Activated naive CD8-positive, alpha-beta T cell treated with anti-CD3 and anti-CD28 coated beads, Interleukin-2, amount 50 U/mL, for 24 hours (primary cell): ENCODE measurements at places on chromosomes 7 and 10.

GRCh38 chr7:71627651-71628050 is 495.7 kb downstream of the GALNT17 start:
- no peak overlapping the region for H3K4me3 ChIP-seq
- no peak for DNase-seq
- no peaks in the 10 kb centered on the region for H3K36me3 ChIP-seq
- H3K27me3 ChIP-seq: peaks cover 2% of the 10 kb centered on the region
- H3K27ac ChIP-seq: no peak overlapping the region

DNA sequence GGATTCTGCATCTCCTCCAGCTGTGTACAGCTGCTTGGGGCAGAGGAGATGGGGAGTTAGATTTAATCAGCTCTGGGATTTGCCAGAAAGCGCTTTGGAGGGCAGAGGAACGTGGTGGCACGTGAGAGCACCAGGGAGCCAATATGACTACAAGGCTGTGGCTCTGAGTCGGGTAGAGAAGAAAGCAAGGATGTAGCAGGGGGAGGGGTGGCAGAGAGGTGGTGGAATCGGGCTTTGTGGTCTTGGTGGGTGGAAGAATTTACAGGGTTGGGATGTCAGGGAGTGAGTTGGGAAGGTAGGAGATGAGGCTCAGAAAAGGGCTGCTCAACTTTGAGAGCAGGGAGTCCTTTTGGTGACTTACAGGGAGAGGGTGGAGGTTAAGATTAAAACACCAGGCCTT is 113.6 kb downstream of the CCNY start:
- peak overlapping the region; percentile 28 for H3K27ac ChIP-seq
- H3K36me3 ChIP-seq: peaks cover 9% of the 10 kb centered on the region
- H3K4me3 ChIP-seq: no peak overlapping the region
- no peak for DNase-seq
- H3K27me3 ChIP-seq: no peaks in the 10 kb centered on the region
- H3K4me1 ChIP-seq: peaks cover 84% of the 10 kb centered on the region

- DNase-seq: no peak
- H3K27ac ChIP-seq: no peak overlapping the region
- H3K4me1 ChIP-seq: no peaks in the 10 kb centered on the region
- H3K27me3 ChIP-seq: no peaks in the 10 kb centered on the region
- H3K36me3 ChIP-seq: no peaks in the 10 kb centered on the region
Measured at GRCh38 chr7:111765751-111766643, 203.7 kb upstream of the IMMP2L start.

DNA sequence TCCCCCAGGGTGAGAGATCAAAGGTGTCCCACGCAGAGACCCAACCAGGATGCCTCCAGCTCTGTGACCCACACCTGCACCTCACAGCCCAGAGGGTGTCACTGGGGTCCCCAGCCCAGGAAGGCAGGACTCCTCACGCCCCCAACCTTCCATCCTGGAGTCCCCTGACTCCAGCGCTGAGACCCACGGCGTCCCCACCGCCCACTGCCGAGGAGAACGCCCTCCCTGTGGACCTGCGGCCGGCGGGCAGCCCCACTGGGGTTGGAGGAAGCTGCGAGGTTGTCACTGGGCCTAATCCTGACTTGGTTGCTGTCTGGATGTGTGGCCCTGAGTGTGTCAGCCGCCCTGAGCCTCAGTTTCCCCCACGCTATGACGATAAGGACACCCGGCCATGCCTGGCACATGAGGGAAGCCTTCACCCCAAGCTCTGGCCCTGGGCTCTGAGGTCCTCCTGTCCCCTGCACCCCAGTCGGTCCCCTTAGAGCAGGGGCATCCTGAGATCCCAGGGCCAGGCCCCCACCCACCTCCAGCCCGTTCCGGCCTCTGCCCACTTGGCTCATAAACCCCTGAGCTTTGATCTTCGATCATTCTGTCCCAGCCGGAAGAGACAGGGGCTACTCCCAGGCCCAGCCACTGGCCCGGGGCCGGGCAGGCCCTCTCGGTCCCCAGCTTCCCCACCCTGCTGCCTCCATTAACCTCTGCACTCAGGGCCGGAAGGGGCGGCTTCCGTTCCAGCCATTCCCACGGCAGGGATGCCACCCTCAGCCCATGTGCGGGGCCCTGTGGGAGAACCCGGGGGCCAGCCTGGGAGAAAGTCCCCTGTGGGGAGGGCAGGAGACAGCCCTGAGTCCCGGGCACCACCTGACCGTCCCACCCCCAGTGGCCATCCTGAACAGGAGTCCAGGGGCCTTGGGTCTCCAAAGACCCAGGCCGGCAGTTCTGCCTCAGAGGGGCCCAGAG is 113.2 kb downstream of the MICALL2 start:
- no peak for DNase-seq
- no peak overlapping the region for H3K4me3 ChIP-seq
- H3K36me3 ChIP-seq: no peaks in the 10 kb centered on the region
- no peaks in the 10 kb centered on the region for H3K4me1 ChIP-seq

DNA sequence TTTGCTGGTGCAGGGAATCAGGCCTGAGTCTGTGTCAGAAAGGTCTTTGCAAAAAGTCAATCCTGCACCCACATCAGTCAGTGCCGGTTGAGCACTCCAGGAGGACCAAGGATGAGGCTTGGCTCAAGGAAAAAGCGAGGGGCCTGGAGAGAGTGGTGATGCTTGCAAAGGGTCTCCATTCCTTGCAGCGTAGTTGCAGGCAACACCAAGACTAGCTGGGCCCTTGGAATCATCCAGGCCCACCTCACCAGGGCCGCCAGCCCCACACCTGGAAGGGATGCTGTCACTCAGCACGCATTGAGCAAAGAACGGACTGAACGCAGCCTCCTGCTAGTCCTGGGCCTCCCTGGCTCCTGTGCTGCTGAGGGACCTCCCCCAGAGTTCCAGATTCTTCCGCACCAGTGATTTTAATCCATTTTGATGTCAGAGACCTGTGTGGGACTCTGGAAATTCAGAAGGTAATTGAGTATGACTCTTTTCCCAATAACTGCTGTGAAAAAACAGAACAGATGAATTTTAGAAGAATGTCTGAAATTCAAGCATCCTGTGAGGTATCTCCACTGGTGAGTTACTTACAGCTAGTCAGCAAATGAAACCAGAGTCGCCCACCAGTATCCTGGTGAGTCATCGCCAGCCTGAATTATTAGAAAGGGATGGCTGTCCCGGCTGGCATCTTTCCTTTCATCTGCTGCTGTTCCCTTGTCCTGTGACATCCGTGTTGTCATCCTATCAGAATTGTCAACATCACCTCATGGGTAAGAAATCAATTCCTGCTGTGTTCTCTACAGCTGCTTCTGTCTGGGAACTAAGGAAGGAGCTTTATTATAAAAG is 150.8 kb upstream of the NPS start:
- no peaks in the 10 kb centered on the region for H3K36me3 ChIP-seq
- H3K27ac ChIP-seq: no peak overlapping the region
- no peak for DNase-seq
- H3K27me3 ChIP-seq: no peaks in the 10 kb centered on the region

GRCh38 chr10:59266321-59266720 is 89.9 kb downstream of the PHYHIPL start:
- H3K36me3 ChIP-seq: no peaks in the 10 kb centered on the region
- no peak overlapping the region for H3K4me3 ChIP-seq
- no peak overlapping the region for H3K27ac ChIP-seq
- no peaks in the 10 kb centered on the region for H3K4me1 ChIP-seq
- DNase-seq: no peak

DNA sequence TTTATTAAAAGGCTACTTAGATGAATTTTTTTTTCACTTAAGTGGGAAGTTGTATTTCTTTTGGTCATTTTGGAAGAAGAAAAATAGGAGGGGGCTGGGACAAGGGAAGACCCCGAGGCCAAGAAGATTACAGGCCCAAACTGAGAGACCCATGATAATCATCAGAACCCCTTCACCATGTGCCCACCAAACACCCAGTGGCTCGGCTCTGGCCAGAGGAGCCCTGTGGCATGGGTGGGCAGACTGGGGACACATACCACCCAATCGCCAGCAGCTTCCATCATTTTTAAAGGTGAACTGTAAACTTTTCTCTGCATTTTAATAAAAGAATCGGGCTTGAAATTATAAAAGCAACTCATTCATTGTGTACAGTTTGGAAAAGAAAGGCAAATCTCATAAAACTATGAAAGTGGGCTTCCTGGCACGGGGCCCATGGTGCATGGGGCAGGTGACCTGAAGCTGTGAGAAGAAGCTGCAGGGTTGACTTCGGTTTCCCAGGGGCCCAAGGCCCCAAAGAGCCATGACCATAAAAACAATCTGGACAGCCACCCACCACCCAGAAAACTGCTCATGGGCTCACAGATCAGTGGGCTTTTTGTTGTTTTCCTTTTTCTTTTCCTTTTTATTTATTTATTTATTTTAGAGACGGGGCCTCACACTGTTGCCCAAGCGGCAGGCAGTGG is 29.4 kb upstream of the RET start:
- H3K4me3 ChIP-seq: no peak overlapping the region
- peaks cover 1% of the 10 kb centered on the region for H3K27me3 ChIP-seq
- no peak overlapping the region for H3K27ac ChIP-seq
- H3K36me3 ChIP-seq: no peaks in the 10 kb centered on the region

- H3K36me3 ChIP-seq: no peaks in the 10 kb centered on the region
- peak overlapping the region; percentile 46 for H3K4me3 ChIP-seq
- H3K27me3 ChIP-seq: no peaks in the 10 kb centered on the region
- peak overlapping the region; percentile 68 for H3K27ac ChIP-seq
- peaks cover 37% of the 10 kb centered on the region for H3K4me1 ChIP-seq
Measured at GRCh38 chr7:27901028-27901760, 161.2 kb downstream of the TAX1BP1 start.

- no peaks in the 10 kb centered on the region for H3K27me3 ChIP-seq
- H3K4me1 ChIP-seq: no peaks in the 10 kb centered on the region
- H3K4me3 ChIP-seq: no peak overlapping the region
- no peak for DNase-seq
- H3K36me3 ChIP-seq: no peaks in the 10 kb centered on the region
Measured at GRCh38 chr7:41024126-41024525, 678.8 kb downstream of the INHBA start.

- DNase-seq: no peak
- no peaks in the 10 kb centered on the region for H3K27me3 ChIP-seq
- H3K27ac ChIP-seq: no peak overlapping the region
- H3K4me3 ChIP-seq: no peak overlapping the region
Measured at GRCh38 chr7:41656366-41656765, 46.5 kb downstream of the INHBA start.

- peak overlapping the region; percentile 96 for H3K27ac ChIP-seq
- H3K36me3 ChIP-seq: peaks cover 38% of the 10 kb centered on the region
- H3K4me3 ChIP-seq: peak overlapping the region; percentile 94
Measured at GRCh38 chr7:143265017-143265693, 1.9 kb downstream of the GSTK1 start.

DNA sequence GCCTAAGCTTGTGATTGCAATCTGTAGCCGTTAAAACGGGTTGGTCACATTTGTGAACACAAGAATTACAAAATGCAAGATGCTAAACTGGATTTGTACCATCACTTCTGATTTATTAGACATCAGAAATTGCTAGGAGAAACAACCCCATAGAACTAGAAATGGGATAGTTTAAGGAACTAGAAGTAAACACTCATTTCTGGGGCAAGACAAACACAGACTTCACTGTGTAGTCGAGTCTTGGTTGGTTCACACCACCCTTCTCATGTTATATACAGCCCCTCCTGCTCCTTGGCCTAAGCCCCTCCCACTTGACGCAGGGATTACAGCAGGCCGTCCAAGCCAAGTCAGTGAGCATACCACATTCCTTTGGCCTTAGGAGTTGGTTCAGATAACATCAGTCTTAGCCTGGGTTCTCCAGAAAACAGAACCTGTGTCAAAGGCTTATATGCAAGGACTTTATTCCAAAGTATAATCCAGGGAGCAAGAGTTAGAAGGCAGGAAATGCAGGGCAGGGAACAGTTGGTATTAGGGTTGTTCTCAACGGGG is 2.0 kb upstream of the NRAP start:
- no peak overlapping the region for H3K4me3 ChIP-seq
- no peak overlapping the region for H3K27ac ChIP-seq
- DNase-seq: no peak
- H3K36me3 ChIP-seq: no peaks in the 10 kb centered on the region
- H3K4me1 ChIP-seq: peaks cover 8% of the 10 kb centered on the region
- peaks cover 7% of the 10 kb centered on the region for H3K27me3 ChIP-seq

GRCh38 chr7:84462259-84462658 is 267.7 kb upstream of the SEMA3A start:
- no peaks in the 10 kb centered on the region for H3K4me1 ChIP-seq
- H3K27me3 ChIP-seq: peaks cover 2% of the 10 kb centered on the region
- DNase-seq: no peak
- no peak overlapping the region for H3K4me3 ChIP-seq
- H3K36me3 ChIP-seq: no peaks in the 10 kb centered on the region

GRCh38 chr10:95655571-95656290 is 780 bp downstream of the ALDH18A1 start:
- peaks cover 37% of the 10 kb centered on the region for H3K4me1 ChIP-seq
- no peaks in the 10 kb centered on the region for H3K27me3 ChIP-seq
- peak overlapping the region; percentile 99 for H3K4me3 ChIP-seq
- peaks cover 40% of the 10 kb centered on the region for H3K36me3 ChIP-seq

DNA sequence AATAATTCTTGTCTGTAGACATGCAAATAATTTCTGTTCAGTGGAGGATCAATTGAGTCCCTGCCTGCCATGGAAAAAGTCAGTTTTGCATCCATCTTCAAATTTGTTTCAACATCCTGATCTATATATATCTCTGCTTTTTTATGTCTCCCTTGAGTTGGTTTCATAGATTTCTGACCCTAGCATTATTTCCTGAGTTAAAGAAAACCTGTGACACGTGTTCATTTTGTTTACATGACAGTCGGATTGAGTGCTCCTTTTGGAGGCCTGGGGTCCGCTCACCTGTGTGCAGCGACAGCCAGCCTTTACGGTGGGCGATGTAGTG is 674 bp downstream of the MRPS24 start:
- H3K4me3 ChIP-seq: peak overlapping the region; percentile 84
- DNase-seq: no peak
- peaks cover 39% of the 10 kb centered on the region for H3K4me1 ChIP-seq

- no peaks in the 10 kb centered on the region for H3K4me1 ChIP-seq
- peaks cover 3% of the 10 kb centered on the region for H3K27me3 ChIP-seq
- no peak overlapping the region for H3K27ac ChIP-seq
- H3K36me3 ChIP-seq: no peaks in the 10 kb centered on the region
- DNase-seq: no peak
- H3K4me3 ChIP-seq: no peak overlapping the region
Measured at GRCh38 chr10:34854147-34854601, 39.1 kb upstream of the PARD3 start.

GRCh38 chr7:133804127-133804526 is 323.0 kb upstream of the LRGUK start:
- no peaks in the 10 kb centered on the region for H3K36me3 ChIP-seq
- H3K27me3 ChIP-seq: no peaks in the 10 kb centered on the region
- no peak overlapping the region for H3K27ac ChIP-seq
- H3K4me1 ChIP-seq: no peaks in the 10 kb centered on the region
- no peak overlapping the region for H3K4me3 ChIP-seq

DNA sequence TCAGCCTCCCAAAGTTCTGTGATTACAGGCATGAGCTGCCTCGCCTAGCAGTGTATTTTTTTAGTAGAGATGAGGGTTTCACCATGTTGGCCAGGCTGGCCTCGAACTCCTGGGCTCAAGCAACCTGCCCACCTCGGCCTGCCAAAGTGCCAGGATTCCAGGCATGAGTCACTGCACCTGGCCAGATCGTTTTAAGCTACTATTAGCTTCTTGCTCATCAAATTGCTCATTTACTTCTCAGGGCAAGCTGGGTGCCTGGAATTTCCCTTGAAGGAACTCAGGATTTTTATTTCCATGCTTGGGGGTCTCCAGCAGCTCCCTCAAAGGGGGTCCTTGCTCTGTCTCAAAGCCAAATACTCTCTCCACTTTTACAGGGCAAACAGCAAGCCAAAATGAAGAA is 798.0 kb upstream of the AUTS2 start:
- H3K27ac ChIP-seq: no peak overlapping the region
- no peaks in the 10 kb centered on the region for H3K27me3 ChIP-seq
- DNase-seq: no peak
- H3K4me3 ChIP-seq: no peak overlapping the region
- H3K36me3 ChIP-seq: no peaks in the 10 kb centered on the region

- H3K27me3 ChIP-seq: no peaks in the 10 kb centered on the region
- H3K36me3 ChIP-seq: no peaks in the 10 kb centered on the region
- peaks cover 68% of the 10 kb centered on the region for H3K4me1 ChIP-seq
- H3K4me3 ChIP-seq: peak overlapping the region; percentile 49
Measured at GRCh38 chr10:69061305-69062161, 26.4 kb upstream of the SRGN start.
